ENCODE measurements at places on chromosomes 6 and 20.

DNA sequence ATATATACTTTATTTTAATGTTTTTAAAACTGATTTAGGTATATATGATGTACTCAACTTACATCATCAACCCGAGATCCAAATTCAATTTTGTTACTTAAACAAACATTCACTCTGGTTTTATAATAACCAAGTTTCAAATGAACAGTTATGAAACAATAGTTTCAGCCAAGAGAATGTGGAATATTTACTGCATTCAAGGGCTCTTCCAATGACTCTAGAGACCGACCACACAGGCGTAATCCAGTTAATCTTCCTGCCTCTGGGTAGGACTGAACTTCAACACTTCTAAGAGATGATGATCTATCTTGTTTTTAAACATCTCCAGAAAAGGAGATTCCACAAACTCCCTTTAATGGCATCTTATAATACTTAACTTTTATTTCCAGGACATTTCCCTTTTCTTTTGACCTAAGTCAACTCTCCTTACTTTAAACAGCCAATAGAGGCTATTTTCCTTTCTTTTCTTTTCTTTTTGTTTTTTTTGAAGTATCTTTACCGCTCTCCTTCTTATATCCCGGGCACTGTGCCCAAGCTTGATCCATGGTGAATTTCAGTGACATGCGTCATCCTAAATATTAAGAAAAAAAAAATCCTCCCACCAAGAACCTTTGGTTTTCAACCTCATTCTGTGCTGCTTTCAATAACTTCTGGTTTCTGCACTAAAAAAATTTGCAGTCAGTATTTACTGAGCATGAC, 110.1 kb downstream of the KIF13A start:
- DNase-seq, result no peak

DNA sequence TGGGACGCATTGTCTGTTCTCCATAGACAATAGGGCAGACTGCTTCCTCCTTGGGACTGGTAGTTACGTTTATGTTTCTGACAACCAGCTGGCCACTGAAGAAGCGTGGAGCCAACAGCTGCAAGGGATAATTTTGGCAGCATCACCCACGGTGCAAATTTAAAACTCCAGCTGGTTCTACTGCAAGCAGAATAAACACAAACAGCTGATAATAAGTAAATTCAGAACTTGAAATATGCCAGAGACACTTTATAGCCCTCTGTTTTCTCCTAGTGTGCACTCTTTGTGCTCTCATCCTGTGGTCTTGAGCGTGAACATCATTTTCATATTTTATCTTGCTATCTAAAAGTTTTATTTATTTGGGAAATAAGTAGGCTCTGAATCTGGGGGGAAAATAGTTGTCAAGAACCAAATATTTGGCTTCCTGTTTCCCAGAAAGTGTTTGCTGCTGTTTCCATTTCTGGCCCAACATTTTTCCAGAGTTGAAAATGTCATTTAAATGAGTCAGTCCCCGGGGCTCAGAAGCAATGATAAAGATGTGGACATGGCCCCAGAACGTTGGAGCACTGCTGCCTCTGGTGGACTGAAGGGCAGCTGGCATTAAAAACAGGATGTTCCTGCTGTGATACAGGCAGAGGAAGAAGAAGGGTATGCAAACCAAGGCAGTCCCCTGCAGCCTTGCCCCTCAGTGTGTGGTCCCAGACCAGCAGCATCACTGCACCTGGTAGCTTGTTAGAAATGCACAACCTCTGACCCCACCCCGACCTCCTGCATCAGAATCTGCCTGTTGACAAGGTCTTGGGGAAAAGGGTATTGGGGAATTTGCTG, 12.5 kb upstream of the THBD start:
- DNase-seq, result no peak

DNA sequence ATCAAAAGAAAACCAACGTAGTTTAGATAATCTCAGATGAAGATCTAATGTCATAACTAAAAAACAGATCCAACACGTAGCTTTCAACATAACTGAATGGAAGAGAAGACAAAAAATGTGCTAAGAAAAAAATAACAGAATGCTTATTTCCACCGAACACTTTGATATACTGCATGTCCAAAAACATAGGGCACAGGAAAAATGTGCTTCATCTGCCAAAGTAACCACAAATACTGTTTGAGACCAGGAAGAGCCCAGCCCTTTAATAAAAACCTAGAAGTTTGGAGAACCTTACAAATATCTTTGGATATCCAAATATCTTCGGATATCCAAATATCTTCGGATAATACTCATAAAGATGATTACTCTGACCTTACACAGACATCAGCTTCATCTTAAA, 19.8 kb downstream of the LAMA4 start:
- DNase-seq, result no peak

DNA sequence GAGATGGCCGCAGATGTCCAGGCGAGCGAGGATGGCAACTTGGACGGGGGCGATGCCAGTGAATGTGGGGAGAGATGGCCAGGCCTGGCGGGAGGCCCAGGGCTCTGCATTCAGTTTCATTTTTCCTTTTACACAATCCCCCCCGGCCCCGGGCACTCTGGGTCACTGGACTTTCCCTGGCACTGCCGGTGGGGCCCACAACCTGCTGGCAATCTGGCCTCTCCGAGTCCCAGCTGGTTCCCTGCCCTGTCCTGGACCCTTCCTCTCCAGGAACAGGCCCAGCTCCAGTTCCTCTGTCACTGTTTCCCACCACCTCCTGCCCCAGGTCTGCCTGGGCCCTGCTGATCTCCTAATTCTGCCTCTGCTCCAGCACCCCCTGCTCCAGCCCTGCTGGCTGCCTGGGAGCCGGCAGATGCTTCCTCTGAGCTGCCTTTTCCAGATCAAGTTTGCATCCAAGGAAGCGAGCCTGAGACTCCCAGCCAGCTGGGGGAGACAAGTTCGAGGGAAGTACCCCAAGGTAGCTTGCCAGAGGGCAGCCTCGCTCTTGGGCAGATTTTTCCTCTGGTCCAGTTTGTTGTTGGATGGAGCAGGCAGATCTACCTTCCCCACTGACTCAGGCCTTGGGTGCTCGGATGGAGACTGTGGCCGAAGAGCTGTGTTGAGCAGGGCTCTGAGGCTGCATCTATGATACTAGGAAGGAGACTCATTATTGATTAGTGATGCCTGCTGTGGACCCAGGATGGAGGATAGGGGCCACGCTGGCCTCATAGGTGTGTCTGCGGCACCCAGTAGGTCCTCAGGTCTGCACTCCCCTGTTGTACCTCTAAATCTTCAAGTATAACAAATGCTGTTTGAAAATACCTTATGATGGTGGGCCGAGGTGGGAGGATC, 83.2 kb downstream of the CEBPB start:
- DNase-seq, result no peak

DNA sequence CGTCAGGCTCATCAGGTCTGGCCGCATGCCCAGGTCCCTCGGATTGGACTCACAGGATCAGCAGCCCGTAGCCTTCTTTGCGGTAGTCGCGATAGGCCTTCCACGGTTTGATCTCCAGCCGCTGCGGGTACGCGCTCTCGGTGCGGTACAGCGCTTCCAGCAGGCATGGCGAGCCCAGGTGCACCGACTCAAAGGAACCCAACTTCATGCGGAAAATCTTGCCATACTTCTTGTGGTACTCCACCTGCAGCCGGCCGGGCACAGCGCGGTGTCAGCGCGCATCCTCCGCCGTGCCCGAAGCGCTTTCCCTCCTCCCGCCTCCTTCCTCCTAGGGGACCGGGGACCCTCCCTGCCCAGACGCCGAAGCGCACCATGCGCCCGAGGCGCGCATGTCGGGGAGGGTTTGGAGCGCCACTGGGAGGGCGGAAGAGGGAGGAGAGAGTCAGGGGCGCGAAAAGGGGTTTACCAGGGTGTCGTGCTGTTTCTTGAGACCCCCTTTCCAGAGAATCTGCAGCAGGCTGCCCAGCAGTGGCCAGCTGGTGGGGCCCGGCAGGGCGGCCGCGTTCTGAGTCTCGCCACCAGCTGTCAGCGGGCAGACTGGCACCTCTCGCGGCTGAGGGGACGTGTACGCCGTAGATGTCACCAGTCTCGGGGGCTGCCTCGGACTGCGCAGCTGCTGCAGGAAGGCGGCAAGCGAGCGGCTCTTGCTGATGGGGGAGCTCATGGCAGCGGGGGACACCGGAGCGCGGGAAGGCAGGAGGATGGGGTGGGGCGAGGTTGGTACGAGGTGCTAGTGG, 732 bp downstream of the CYP24A1 start:
- DNase-seq, result peak; percentile 14

GRCh38 chr6:170097505-170098427, 193.1 kb downstream of the DLL1 start:
- peak; percentile 6 for DNase-seq

DNA sequence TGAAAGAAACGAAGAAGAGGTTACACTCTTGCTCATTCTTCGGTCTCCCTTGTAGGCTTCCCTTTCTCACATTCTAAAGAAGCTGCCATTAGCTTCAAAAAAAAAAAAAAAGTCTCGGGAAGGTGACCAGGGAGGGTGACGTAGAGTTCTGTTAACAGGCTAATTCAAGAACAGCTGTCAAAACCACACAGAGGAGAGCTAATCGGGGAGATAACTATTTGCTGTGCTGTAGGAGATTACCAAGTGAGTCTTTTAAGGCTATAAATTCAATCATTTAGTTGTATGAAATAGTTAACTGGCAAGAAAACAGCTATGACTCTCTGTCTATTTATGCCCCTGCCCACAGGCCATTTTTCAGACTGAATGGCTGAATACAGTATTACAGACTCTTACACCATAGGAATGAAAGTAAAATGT, 256.8 kb downstream of the SYNE1 start:
- no peak for DNase-seq

- DNase-seq, result no peak
These were observed 60.5 kb upstream of the EXOC2 start for GRCh38 chr6:753486-753885.

DNA sequence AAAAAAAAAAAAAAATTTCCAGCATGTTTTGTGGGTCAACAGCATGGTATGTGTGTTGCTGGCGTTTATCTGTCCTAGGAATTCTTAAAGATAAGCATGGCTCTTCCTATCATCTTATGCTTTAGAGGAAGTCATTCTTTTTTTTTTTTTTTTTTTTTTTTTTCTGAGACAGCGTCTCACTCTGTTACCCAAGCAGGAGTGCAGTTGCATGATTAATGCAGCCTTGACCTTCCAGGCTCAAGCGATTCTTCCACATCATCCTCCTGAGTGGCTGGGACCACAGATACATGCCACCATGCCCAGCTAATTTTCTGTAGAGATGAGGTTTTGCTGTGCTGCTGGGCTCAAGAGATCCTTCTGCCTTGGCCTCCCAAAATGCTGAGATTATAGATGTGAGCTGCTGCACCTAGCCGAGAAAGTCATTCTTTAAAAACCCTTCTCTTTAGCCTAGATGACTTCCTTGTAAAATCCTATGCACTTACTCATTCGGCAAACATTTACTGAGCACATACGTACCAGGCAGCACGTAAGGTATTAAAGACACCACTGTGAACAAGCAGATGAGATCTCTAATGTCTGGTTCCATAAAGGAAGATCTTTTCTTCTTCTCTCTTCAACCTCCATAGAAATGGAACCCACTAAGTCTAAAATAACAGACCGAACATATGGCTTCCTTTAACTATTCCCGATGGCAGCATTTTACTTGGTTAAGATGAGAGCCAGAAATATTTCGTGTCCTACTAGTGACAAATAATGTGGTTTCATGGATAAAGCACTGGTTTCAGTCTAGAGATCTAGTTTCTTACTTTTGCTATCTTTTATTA, 122.4 kb downstream of the RIN2 start:
- no peak for DNase-seq

- DNase-seq, result no peak
These were observed 48.8 kb downstream of the CTCFL start for GRCh38 chr20:57476084-57476526.

DNA sequence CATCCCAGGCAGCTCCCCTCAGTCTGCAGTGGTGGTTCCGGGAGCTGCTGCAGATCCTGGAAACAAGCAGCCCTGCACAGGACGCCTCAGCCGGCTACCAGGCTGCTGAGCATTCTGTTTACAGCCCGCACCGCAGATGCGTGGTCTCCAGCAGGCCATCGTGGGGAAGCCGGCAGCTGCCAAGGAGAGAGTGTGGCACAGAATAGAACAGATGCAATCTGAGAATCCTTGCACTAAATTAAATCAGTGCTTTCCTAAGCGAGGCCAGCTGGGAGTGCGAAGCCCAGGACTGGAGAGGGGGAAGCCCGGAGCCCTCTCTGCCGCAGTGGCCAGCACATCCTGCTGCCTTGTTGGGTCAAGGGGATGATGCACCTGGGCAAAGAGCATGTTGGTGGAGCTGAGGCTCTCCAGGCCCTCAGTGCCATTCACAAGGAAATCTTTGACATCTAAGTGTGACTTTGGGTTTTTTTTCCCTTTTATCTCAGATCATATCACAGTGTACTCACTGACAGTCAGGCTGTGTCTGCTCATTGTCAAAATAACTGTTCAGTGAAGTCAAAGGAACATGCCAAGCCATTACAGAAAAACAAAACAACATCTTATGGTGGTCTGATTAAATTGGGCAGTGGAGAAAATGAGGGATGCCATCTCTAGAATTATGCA, 118.1 kb downstream of the SYNDIG1 start:
- no peak for DNase-seq

All from stimulated activated naive CD8-positive, alpha-beta T cell treated with anti-CD3 and anti-CD28 coated beads, Interleukin-15, amount 100 ng/mL, for 72 hours (primary cell).